ENCODE measurements at places on chromosomes 11 and 22.

DNA sequence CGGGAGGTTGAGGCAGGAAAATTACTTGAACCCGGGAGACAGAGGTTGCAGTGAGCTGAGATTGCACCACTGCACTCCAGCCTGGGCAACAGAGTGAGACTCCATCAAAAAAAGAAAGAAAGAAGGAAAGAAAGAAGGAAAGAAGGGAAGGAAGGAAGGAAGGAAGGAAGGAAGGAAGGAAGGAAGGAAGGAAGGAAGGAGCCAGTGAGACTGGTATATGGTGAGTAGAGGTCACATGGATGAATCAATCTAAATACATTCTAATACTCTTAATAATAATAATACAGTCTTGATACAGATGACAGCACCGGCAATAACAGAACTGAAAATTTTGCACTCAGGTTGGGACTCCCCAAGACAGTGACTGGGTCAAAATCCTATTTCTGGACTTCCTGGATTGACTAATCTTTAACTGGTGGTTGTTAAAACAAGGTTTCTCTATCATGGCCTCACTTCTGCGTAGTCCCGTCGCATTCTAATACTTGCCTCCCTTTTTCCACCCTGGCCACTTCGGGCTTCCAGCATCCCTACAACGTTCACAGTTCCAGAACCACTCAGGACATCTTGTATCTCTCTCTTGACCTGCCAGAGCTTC lies 53.5 kb upstream of the EIF3M start:
- no peak for DNase-seq

DNA sequence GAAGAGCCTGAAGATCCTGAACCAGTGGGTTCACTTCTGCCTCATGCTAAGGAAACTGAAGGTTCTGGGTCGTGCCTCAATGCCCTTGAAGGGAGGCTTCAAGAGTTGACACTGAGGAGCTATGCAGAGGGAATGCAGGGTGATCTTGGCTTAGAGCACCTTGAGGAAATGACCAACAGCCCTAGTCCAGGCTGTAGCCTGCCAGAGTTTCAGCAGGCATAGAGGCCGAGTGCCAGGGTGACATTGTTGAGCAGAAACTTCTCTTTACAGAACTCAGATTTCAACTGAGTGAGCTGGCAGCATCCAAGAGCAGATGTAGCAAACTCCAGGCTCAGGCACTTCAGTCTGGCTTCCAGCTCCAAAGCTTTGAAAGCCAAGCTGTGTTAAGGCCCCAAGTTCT lies 23.1 kb upstream of the CAPRIN1 start:
- no peak for DNase-seq

GRCh38 chr11:126797457-126798169 lies 203.0 kb downstream of the KIRREL3 start:
- DNase-seq, result no peak

DNA sequence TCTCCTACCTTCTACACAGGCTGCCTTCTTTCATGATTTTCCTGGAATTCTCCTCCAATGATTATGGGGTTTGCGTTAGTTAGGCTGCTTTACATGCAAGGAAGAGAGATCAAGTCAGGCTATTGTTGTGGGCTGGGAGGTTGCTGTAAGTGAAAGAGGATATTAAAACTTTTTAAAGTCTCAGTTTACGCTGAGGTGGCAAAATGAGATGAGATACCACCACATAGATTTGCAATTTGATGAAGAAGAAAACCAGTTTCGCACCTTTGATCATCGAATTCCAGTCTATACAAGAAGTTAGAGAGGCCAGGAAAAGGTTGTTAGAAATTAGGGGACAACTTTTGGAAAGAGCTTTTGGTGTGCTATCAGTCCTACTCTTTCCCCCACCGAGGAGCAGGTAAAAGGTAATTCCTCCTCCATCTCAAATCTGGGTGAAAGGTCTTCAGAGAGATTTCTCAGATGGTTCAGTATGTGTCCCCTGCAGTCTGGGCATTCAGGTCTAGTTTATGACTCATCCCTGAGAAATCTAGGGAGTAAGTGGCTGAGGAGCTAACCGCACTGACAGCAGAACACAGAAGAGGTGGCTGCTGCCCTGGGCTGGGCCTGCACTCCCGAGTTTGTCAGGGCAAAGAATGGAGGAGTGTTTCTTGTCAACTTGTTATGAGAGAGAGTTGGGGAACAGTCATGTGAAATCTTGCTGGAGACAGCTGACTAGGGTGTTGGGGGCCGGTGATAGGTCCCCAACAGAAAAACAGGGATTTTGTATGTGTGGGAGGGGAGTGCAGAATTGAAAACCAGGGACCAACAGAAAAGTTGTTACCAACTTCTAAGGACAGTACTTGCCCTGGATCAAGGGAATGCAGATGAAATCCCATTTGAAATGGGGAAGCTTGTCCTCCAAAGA lies 34.7 kb downstream of the CCDC83 start:
- no peak for DNase-seq

DNA sequence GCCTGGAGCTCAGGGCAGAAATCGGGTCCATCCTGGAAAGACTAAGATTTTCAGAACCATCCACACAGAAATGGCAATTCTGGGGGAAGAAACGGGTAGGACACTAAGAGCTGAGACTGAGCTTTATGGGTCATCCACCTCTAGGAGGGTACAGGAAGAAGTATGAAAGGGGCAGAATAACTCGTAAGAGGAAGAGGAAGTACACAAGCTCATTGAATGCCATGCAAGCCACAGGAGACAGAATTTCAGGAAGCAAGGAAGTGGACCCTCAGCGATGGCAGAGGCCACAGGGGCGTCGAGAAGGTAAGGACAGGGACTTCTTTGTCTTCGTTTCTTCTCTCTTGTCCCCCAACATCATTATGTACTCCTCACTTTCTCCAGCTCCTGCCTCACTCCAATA lies 169.6 kb downstream of the MAML2 start:
- DNase-seq, result no peak

- DNase-seq, result no peak
These were observed 26.6 kb upstream of the OSBPL5 start for GRCh38 chr11:3191586-3192324.

GRCh38 chr11:4202749-4203148 lies 108.2 kb downstream of the RRM1 start:
- no peak for DNase-seq

DNA sequence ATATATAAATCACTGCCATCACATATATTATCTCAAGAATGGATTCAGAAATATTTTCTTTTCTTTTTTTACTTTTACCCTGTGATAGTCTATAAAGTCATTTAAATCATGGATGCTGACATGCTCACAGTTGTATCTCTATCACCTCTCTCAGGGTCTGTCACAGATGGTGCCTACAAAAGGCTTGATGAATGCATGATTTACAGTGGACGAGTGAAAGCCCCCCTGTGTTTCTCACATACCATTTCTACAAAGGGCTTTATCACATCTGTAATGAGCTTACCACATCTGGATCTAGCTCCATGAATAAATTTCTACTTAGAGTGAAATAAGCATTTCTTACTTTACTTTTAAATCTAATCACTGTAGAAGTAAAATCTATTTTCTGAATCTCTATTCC lies 121.4 kb upstream of the CARD18 start:
- no peak for DNase-seq

DNA sequence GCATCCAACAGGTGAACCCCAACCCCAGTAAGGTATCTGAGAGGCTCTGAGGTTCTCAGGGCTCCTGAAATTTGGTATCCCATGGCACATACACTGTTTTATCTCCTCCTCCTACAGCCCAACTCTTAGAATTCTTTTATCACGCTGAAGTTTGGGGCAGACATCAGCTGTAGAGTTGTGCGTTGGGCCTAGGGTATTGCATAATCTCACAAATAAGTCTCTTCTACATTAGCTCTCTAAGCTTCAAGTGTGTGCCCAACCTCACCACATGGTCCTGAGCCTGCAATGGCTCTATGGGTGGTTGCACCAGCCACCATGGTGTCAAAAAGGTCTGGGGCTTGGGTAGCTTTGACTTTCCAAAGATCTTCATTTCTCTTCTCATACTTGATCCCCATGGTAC lies 603.0 kb downstream of the BUD13 start:
- DNase-seq, result no peak

- no peak for DNase-seq
These were observed 788 bp downstream of the LIN7C start for GRCh38 chr11:27505781-27506180.

GRCh38 chr11:65132238-65132987 lies 1.9 kb downstream of the SYVN1 start:
- no peak for DNase-seq

DNA sequence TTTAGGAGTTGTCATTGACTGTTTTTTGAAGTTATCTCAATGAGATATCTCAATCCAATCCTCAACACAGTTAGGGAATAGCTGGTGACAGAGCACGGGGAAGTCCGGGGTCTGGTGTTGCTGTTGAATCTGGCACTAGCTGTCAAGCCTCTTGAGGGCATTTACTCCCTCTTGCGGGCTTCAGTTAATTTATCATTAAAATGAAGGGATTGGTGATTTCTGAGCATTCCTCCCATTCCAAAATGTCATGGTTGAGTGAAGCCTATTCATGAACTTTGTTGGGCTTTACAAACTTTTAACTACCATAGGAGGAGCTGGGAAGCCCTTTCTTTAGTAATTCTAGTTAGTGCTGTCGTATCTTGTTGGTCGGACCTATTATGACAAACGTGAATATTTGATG lies 40.2 kb downstream of the UVRAG start:
- no peak for DNase-seq

- DNase-seq, result no peak
These were observed 1436.3 kb downstream of the TBC1D22A start for GRCh38 chr22:48198489-48199459.

DNA sequence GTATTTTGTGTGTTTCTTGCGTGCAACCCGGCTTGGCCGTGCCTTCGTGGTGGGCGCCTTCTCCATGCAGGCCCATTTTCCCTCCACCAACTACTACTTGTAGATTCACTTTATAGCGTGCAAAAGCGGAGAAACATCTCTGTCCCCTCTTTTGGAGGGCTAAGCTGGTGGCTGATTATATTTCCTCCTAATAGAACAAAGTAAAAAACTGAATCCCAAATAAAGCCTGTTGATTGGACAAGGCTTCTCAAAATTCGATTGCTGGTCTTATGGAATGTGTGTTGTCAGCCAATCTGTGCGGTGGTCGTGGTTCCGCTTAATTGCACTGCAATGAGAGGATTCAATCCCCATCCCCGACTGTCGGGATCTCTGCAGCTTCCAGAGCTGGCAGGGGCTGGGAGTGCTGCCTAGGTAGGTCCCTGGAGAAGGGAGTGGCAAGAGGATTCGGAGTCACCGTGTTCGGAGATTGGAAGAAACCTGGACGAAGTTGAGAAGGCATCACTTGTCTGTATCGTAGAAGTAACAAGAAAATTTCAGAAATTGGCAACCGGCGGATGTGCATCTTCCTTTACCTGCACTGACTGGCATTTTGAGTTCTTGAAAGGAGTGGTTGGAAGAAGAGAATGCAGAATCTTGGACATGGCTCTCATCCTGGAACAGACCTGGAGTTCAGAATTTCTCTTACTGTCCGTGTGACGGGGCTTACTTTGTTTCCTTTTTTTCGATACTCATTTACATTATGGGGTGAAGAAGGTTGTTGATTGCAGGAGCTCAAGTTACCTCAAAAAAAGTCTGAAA lies 1.1 kb downstream of the HMGXB4 start:
- no peak for DNase-seq

DNA sequence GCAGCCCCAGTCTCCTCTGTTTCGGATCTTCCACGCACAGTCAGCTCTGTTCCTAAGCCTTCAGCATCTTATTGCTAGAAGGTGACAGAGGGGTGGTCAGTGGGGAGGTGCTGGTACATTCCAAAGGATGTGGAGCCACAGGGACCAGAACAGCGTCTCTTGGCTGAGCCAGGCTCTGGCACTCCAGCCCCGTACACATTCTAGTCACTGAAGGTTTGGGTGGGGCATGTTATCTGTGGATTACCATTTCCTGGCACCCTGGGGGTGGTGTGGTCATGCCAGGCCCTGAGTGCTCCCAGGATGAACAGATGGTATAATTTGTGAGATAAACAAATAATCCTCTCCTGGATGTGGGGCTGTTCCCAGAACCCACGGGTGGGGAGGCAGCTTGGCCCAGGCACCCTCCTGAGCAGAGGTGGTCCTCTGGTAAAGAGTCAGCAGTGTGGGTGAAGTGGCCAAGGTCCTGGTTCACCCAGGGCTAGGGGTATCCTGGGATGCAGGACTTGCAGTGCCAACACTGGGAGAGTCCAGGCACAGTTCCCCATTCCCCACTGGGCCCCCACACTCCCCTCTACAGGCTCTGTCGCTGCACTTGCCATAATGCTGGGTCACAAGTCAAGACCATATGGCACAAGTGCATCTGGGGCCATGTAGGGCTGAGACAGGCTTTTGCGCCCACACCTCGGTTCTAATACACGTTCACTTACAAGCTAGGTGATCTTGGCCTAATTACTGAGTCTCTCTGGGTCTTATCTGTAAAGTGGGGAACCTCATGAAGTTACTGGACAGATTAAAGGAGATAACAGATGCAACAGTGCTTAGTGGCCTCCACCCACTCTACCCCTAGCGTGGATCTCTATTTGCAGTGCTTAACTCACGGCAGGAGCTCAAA lies 33.0 kb downstream of the DKK3 start:
- no peak for DNase-seq

Data from stimulated activated CD8-positive, alpha-beta memory T cell treated with anti-CD3 and anti-CD28 coated beads, Interleukin-7, amount 100 ng/mL, for 1 hour (primary cell).